Placental pericyte (primary cell): ENCODE measurements at places on chromosomes 4 and X. TPM values are rescaled to one million over a fixed set of nuclear protein-coding genes. Genes with fewer than 3 reads are reported as not detected.

The FRMPD3 gene
- under 0.01 TPM in 1 of 2 replicates, not detected in the other for total RNA-seq

The PDHA2 gene
- not detected in 2 replicates for total RNA-seq

The ZFP42 gene
- under 0.01 and 0.22 TPM in 2 replicates for total RNA-seq

The USP26 gene
- not detected in 2 replicates for total RNA-seq

The TLR3 gene
- total RNA-seq = 1.7 and 2.8 TPM in 2 replicates

The HTN3 gene
- total RNA-seq = not detected in 2 replicates

The TMEM255A gene
- total RNA-seq = not detected in 2 replicates

The TMPRSS11D gene
- not detected in 2 replicates for total RNA-seq

The TCP11X2 gene
- not detected in 2 replicates for total RNA-seq

The HPGDS gene
- under 0.01 TPM in 1 of 2 replicates, not detected in the other for total RNA-seq

The CLGN gene
- total RNA-seq = 2.7 and 7.0 TPM in 2 replicates

The IDH3G gene
- 64.6 and 81.2 TPM in 2 replicates for total RNA-seq

The LARP7 gene
- 19.5 and 23.2 TPM in 2 replicates for total RNA-seq

The POLN gene
- total RNA-seq = 1.1 and 1.9 TPM in 2 replicates

The ZDHHC9 gene
- 21.9 and 27.8 TPM in 2 replicates for total RNA-seq

The NDNF gene
- 0.43 TPM in 1 of 2 replicates, not detected in the other for total RNA-seq

The ABLIM2 gene
- 0.22 and 0.29 TPM in 2 replicates for total RNA-seq

The RAB33A gene
- 0.72 and 3.3 TPM in 2 replicates for total RNA-seq

The SPANXB1 gene
- not detected in 2 replicates for total RNA-seq

The KDR gene
- total RNA-seq = 4.0 and 5.7 TPM in 2 replicates

The MAGEE2 gene
- total RNA-seq = not detected in 2 replicates

The SRPX gene
- total RNA-seq = 46.0 and 64.6 TPM in 2 replicates

The SNCA gene
- 4.9 and 7.9 TPM in 2 replicates for total RNA-seq

The MTTP gene
- total RNA-seq = not detected in 2 replicates

The IL1RAPL2 gene
- 5.4 TPM in 1 of 2 replicates, not detected in the other for total RNA-seq

The DUX4 gene
- total RNA-seq = not detected in 2 replicates

The FGD1 gene
- 8.3 and 15.7 TPM in 2 replicates for total RNA-seq

The ACE2 gene
- not detected in 2 replicates for total RNA-seq

The TBC1D8B gene
- total RNA-seq = 7.7 and 10.6 TPM in 2 replicates

The XAGE3 gene
- not detected in 2 replicates for total RNA-seq

The OGT gene
- total RNA-seq = 135 and 163 TPM in 2 replicates

The ADGRL3 gene
- total RNA-seq = under 0.01 TPM in 1 of 2 replicates, not detected in the other

The TMPRSS11B gene
- total RNA-seq = not detected in 2 replicates

The ASMT gene
- 0.22 and 0.57 TPM in 2 replicates for total RNA-seq

The RAB9B gene
- total RNA-seq = 0.14 TPM in 1 of 2 replicates, not detected in the other

The SMARCA1 gene
- total RNA-seq = 50.8 and 51.0 TPM in 2 replicates

The S100P gene
- not detected in 2 replicates for total RNA-seq

The HTATSF1 gene
- 22.1 and 36.8 TPM in 2 replicates for total RNA-seq

The PCDH19 gene
- total RNA-seq = under 0.01 and 0.14 TPM in 2 replicates

The KCNE5 gene
- 0.22 and 1.3 TPM in 2 replicates for total RNA-seq

The IGFBP7 gene
- 311 and 330 TPM in 2 replicates for total RNA-seq

The ADAM29 gene
- total RNA-seq = not detected in 2 replicates

The PRKG2 gene
- total RNA-seq = 0.72 TPM in 1 of 2 replicates, not detected in the other

The TREX2 gene
- 0.22 and 2.4 TPM in 2 replicates for total RNA-seq

The GATB gene
- 12.5 and 13.9 TPM in 2 replicates for total RNA-seq
